ENCODE measurements at places on chromosomes 13 and 19.

GRCh38 chr13:72463561-72463960 lies 263.9 kb downstream of the MZT1 start:
- peak; percentile 17 for DNase-seq

GRCh38 chr19:6705931-6706632 lies 14.4 kb downstream of the C3 start:
- DNase-seq, result no peak

GRCh38 chr13:41673640-41674039 lies 216.3 kb downstream of the RGCC start:
- DNase-seq, result no peak

GRCh38 chr13:97631158-97631557 lies 197.2 kb downstream of the RAP2A start:
- no peak for DNase-seq

- DNase-seq, result no peak
Observed at GRCh38 chr19:17554968-17555479, 425 bp upstream of the COLGALT1 start.

GRCh38 chr19:31570718-31571117 lies 221.5 kb upstream of the TSHZ3 start:
- no peak for DNase-seq

- DNase-seq, result peak; percentile 64
Observed at GRCh38 chr13:109743706-109744453, 42.5 kb downstream of the IRS2 start.

DNA sequence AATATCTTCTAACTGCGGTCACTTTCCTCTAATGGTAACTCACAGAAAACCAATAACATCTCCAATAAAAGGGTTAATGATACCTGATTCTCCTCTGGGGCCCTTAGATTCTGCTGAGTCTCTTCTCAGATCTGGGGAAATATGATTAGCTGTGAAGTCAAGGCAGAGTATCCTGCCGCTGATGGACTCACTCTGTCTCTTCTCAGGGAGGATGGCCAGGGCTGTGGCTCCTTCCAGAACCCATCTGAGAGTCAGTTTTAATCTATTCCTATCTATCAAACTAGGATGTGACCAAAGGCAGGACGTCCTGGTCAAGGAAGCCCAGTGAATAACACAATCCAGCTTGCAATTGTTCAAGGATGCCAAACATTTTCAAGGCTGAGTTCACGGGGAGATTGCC lies 109.8 kb downstream of the SLC10A2 start:
- DNase-seq, result no peak

GRCh38 chr19:35084509-35084762 lies 31.2 kb upstream of the FXYD3 start:
- DNase-seq, result no peak

DNA sequence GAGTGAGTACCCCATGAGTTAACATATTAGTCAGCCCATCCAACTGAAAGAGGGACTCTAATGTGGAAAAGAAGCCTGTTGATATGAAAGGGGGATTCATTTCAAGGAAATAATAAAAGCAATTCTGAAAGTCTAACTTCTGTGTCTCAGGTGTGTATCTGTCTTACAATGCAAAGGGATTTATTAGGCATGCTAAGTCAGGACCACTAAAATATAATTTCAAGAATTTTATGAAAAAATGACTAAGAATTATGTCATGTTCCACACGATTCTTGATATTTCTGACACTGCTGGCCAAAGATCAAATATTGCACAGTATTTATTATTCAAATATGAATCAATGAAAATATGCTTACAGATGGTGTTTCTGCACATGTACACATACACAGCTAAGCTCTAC lies 130.8 kb downstream of the KLF12 start:
- DNase-seq, result no peak

GRCh38 chr19:46388311-46389095 lies 24.9 kb downstream of the CCDC8 start:
- DNase-seq, result no peak

GRCh38 chr19:45653634-45654033 lies 14.4 kb upstream of the GIPR start:
- no peak for DNase-seq

DNA sequence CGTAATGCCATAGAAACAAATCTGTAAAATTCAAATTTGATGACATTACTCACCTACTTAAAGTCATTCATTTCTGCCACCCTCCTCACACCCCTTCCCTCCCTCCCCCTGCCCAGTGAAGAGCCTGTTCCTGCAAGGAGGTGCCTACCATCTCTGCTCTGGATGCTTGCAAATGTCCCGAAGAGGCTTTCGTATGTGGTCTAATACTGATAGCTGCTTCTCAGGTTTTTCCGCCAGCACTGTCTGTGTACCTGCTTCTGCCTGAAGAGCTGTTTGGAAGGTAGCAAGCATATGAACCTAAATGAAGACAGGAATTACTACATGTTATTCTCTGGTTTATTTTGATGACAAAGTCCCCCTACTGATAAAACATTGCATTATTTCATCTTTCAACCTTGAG lies 57.1 kb downstream of the GPALPP1 start:
- no peak for DNase-seq

DNA sequence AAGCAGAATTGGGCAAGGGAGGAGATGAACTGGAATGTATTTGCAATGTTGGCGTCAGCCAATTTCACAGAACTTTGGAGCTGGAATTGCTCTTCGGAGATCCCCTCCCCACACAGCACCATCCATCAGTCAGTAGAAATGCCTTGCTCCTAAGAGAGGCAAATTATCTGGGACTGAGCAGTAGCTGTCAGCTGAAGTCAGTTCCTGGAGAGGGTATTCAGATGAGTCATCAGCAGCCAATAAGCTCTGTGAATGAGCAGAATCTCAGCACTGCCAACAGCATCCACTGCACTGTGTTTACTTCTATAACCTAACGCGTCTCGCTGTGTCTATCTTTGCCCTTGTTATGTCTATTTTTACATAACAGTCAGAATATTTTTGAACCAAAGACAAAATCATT lies 213.7 kb downstream of the SLITRK5 start:
- peak; percentile 8 for DNase-seq

DNA sequence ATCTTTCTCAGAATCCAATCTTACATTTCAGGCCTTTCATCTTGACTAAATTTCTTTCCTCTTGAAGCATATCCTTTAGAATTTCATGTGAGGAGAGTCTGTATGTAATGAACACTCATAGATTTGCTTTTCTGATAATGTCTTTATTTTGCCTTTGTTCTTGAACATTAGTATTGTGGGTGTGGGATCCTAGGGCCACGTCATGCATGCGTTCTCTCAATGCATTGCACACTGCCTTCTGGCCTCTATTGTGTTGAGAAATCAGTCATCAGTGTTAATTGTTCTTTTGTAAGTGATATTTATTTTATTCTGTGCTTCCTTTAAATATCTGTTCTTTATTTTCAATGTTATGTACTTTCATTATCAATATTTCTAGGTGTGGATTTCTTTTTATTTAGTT lies 364.9 kb downstream of the OXGR1 start:
- DNase-seq, result no peak

- no peak for DNase-seq
Observed at GRCh38 chr19:34500656-34501120, 19.1 kb downstream of the WTIP start.
